SJSA1 (cell line): ENCODE measurements at places on chromosomes 4 and X. TPM values are rescaled to one million over a fixed set of nuclear protein-coding genes. Genes with fewer than 3 reads are reported as not detected.

Gene MAGEC3
- total RNA-seq = not detected in 2 replicates

- no peaks in the 10 kb centered on the region for H3K27me3 ChIP-seq
- H3K4me1 ChIP-seq = peaks cover 10% of the 10 kb centered on the region
- no peak for DNase-seq
- H3K36me3 ChIP-seq = no peaks in the 10 kb centered on the region
- H3K27ac ChIP-seq = 0 out of 2 replicates have a peak overlapping the region, but pooled peaks have one; percentile 55
Observed at GRCh38 chrX:15475486-15475885, 17.6 kb downstream of the PIR start.

- H3K27me3 ChIP-seq = no peaks in the 10 kb centered on the region
- H3K27ac ChIP-seq = no peak overlapping the region
- peaks cover 40% of the 10 kb centered on the region for H3K36me3 ChIP-seq
- H3K4me3 ChIP-seq = no peak overlapping the region
Observed at GRCh38 chr4:119580293-119580692, 48.3 kb downstream of the PDE5A start.

DNA sequence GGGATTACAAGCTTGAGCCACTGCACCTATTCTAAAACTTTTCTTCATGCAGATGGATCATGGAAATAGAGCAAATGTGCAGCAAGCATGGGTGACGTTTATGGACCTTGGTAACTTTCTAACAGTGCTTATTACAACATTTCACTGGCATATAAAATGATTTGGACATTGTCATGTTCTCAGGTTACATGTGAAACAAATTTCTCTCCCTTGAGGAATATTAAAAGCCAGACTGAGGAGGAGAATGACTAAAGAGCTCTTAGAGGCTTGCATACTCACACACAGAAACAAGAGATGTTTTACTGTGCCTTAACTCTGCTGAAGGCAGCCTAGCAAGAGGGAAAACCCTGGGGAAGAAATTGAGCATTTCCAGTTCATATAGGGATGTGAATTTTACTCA is 38.6 kb upstream of the GPR101 start:
- H3K27me3 ChIP-seq = no peaks in the 10 kb centered on the region
- no peak overlapping the region for H3K27ac ChIP-seq
- no peak for DNase-seq
- H3K4me3 ChIP-seq = no peak overlapping the region

GRCh38 chr4:71775449-71775848 is 8.4 kb downstream of the GC start:
- no peak overlapping the region for H3K27ac ChIP-seq
- no peaks in the 10 kb centered on the region for H3K4me1 ChIP-seq
- H3K36me3 ChIP-seq = no peaks in the 10 kb centered on the region
